ENCODE measurements at places on chromosomes 12 and 14. TPM values are rescaled to one million over a fixed set of nuclear protein-coding genes. Genes with fewer than 3 reads are reported as not detected.

DNAI7 gene
- polyA plus RNA-seq = 0.02 TPM

MUCL1 gene
- 1.1 TPM for polyA plus RNA-seq

GRCh38 chr12:12748044-12748443 lies 30.9 kb downstream of the CDKN1B start:
- no peak for DNase-seq
- H3K36me3 ChIP-seq = no peaks in the 10 kb centered on the region
- H3K27ac ChIP-seq = no peak overlapping the region
- H3K4me3 ChIP-seq = no peak overlapping the region

DNA sequence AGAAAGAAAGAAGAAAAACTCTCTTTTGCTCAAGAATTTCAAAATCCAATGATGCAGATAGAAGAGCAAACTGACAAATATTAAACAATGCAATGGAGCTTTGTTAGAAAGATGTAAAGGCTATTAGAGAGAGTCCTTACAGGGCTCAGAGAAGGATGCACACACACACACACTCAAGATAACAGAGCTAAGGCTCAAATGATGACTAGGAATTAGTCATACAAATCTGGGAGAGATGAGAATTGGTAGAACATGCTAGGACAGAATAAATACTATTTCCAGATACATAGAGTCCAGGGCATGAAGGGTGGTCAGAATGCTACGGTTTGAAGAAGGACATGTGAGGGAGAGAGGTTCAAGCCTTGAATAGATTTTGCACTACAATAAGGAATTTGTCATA lies 650.1 kb upstream of the MDGA2 start:
- no peak overlapping the region for H3K4me3 ChIP-seq
- no peaks in the 10 kb centered on the region for H3K36me3 ChIP-seq
- no peaks in the 10 kb centered on the region for H3K4me1 ChIP-seq
- no peak overlapping the region for H3K27ac ChIP-seq
- H3K27me3 ChIP-seq = no peaks in the 10 kb centered on the region

GRCh38 chr12:45434094-45434493 lies 218.2 kb downstream of the ANO6 start:
- H3K36me3 ChIP-seq = peaks cover 13% of the 10 kb centered on the region
- H3K4me1 ChIP-seq = no peaks in the 10 kb centered on the region
- no peak overlapping the region for H3K4me3 ChIP-seq
